COR-L47 (cell line): ENCODE measurements at places on chromosomes 1 and 21.

GRCh38 chr1:246037832-246038231 is 469.2 kb downstream of the SMYD3 start:
- DNase-seq: no peak

DNA sequence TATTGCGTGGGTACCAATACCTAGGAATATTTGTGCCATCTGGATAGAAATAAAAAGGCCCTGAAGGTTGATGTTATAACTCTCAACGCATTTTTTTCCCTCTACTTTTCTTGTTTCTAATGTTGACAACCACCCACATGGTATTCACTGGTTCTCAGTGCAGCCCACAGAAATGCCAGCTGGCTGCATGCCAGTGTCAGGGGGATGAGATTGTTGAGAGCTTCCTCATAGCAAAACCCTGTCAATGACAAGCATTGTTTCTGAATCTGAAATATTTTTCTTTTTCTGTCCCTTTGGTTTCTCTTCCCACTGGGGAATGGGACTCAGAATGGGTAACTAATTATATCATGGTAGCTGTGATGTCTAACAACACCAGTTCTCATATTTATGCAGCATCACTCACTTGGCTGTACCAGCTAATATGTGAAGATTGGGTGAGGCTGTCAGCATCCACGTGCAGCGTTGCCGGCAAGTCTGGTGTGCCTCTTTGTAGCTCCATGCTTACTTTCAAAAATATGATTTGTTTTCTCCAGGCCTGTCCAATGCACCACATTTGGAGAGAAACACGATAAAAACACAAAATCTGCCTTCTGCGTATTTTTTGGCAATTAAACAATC is 284.6 kb downstream of the PTBP2 start:
- DNase-seq: peak; percentile 42

DNA sequence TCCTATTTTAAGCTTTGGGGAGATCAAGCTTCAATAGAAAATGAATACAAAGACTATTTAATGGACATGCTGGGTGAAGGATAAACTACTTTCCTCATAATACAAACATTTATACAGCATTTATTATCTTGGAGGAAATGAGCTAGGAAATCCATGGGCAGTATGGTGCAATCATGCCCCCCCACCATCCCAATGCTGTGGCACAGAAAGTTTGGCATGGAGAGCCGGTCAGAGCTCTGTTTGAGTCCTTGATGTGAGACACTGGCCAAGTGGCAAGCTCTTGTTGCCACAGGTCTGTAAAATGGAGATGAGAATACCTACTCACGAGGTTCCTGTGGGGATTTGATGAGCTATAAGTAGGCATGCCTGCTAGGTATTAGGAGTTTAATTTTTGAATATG is 120.6 kb downstream of the MAB21L3 start:
- no peak for DNase-seq

DNA sequence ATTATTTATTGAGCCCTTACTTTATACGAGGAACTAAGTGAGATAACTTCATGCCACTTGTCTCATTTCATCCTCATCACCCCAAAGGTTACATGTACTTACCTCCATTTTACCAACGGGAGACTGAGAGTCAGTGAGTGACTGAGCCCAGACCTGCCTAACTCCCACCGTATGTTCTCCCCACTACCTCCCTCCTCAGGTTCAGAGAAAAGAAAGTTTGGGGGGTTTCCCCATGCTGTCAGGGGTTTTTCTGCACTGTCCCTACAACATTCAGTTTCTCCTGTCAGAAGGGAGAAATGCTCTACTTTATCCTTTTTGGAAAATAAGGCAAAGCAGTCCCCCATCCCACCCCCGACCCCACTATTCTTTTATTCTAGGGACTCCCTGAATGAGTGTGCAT is 32.9 kb downstream of the FAM78B start:
- DNase-seq: no peak

- DNase-seq: no peak
These were observed 170.5 kb downstream of the TTLL7 start for GRCh38 chr1:83828456-83828855.

- no peak for DNase-seq
These were observed 59.8 kb upstream of the RUNX1 start for GRCh38 chr21:35108887-35109286.

DNA sequence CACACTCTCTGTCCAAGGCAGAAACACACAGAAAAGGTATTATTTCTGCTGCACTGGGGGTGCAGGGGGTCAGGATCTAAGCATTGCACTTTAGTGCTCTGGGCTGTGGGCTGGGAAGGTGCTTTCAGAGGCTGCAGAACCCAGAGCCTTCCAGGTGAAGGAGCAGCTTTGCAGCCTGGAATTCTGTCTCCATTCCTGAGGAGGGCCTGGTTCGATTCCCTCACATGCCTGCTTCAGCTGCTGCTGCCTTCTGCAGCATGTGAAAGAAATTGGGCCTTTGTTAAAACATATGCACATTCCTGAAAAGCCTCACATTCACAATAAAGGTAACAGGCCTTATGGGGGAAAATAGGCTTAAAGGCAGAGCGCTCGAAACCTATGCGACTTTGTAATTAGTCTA is 35.9 kb downstream of the VTCN1 start:
- DNase-seq: no peak

DNA sequence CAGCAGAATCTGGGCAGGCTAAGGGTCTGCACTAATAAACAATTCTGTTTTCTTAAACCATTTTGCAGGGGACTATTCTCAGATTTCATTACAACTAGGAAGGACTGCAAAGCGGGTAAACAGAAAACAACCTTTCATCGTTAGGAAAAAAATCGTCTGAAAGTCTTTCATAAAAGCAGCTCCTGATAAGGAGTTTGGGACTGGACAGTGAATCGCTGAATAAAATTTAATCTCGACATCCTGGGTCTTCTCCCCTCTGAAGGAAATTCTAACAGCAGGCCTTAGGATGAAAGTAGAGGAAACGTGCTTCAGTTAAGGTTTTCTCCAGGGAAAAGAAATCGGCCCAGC is 471 bp upstream of the MTF2 start:
- no peak for DNase-seq

- DNase-seq: no peak
These were observed 103.3 kb downstream of the DIRAS3 start for GRCh38 chr1:67947114-67947513.

- DNase-seq: no peak
These were observed 70.1 kb downstream of the PGM1 start for GRCh38 chr1:63663301-63663700.

GRCh38 chr1:154476791-154477190 is 25.2 kb upstream of the TDRD10 start:
- DNase-seq: no peak

DNA sequence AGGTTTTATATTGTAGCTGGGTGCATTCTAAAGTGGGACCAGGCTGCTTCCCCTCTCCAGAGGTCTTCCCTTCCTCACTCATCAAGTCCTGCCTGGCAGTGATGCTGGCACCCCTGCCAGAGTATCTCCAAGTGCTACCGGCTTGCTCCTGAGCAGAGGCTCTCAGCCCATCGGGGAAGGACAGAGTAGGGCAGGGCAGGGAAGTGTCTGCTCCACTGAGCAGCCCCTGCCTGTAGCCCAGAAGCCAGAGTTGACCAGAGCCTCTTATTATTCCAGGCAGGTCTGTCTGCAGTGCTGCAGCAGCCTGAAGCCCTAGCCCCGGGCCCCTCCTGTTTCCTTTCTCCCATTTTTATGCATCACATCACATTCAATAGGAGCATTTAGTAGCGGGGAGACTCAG is 51.1 kb downstream of the ATP2B4 start:
- no peak for DNase-seq

- no peak for DNase-seq
These were observed 17.6 kb downstream of the FAM177B start for GRCh38 chr1:222754366-222755139.

DNA sequence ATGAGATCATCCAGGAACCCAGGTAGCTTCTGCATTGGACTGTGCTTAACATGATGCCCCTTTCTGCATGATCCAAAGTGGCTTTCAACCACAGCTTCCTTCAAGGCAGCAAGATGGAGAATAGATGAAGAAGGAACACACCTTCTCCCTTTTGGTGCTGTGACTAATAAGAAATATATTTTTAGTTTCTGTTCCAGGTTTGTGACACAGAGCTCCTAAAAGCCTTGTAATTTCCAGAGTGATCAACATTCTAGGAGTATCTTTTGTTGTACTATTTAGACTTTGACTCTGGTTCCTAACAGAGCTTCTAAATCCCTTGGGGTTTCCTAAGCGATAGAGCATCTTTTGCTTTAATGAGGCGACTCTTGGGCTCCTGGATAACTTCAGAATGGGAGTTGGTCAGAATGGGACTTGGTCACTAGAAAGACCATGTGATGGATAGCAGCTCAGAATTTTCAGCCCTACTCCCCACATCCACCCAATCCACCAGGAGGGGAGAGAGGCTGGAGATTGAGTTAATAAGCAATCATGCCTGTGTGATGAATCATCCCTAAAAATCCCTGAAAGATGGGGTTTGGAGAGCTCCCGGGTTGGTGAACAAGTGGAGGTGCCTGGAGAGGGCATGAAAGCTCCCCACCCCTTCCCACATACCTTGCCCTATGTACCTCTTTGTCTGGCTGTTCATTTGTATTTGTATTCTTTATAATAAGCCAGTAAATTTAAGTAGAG is 134.8 kb downstream of the FGGY start:
- DNase-seq: no peak

DNA sequence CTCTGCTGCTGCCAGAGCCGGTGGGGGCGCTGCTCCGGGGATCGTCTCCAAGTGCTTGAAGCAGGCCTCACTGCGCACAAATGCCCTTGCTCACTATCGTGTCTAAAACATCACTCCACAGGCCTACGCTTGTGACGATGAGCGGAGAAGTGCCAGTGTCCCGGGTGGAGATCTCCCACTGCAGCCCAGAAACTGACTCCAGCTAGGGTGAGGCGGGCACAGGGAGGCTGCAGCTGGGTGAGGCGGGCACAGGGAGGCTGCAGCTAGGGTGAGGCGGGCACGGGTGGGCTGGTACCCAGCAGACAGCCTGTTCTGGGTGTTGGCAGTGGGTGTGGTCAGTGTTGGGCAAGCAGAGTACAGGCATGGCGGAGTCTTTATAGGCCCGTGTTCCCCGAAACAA is 22.7 kb upstream of the PDXK start:
- DNase-seq: no peak

GRCh38 chr1:183543619-183544204 is 46.5 kb downstream of the NCF2 start:
- peak; percentile 41 for DNase-seq

DNA sequence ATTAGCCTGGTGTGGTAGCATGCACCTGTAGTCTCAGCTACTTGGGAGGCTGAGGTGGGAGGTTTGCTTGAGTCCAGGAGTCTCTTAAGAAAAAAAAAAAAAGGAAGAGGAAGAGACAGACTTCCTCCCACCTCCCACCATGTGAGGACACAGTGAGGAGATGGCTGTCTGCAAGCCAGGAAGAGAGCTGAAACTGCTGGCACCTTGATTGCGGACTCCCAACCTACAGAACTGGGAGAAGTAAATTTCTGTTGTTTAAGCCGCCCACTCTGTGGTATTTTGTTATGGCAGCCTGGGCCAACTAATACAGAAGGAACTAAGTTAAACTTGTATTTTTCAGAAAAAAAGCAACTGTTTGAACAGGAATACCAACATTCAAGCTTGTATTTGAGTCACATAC is 21.7 kb downstream of the DOP1B start:
- no peak for DNase-seq

- DNase-seq: no peak
These were observed 10.1 kb downstream of the NEK7 start for GRCh38 chr1:198166900-198167299.

DNA sequence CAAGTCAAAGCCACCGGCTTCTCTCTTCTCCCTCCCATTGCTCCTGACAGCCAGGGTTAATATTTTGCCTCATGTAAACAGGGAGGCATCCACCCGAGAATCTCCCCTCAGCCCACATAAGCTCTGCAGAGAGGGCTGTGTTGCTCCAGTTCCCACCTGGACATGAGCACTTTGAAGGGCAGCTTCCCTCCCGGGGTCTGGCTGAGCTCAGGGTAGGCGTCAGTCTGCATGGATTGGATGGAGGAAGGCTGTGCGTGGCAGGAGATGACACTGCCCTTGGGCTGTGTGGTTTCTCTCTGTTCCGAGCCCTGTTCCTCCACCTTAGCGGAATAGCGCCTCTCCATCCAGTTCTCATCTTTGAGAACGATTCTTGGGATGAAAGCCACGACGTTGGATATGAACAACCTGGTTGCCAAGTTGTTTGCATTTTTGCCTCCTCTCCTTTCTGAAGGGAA is 53.7 kb upstream of the ETS2 start:
- no peak for DNase-seq

GRCh38 chr1:98084188-98084587 is 163.4 kb upstream of the DPYD start:
- no peak for DNase-seq

DNA sequence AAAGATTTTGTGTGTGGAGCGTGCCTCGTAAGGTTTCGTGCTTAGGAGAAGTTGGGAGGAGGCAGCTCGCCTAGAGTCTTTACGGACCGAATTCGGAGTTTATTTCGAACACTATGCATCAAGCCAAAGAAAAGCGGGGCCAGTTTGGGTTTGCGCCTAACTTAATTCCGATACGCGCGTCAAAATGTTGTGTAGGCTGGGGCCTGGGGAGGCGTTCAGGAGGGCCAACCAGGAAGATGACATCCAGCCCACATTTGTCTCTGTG is 6.4 kb downstream of the FOXD2 start:
- DNase-seq: no peak

- no peak for DNase-seq
These were observed 31.6 kb upstream of the PAX7 start for GRCh38 chr1:18599086-18599485.

GRCh38 chr1:156750711-156751450 is 594 bp downstream of the HDGF start:
- DNase-seq: peak; percentile 78

DNA sequence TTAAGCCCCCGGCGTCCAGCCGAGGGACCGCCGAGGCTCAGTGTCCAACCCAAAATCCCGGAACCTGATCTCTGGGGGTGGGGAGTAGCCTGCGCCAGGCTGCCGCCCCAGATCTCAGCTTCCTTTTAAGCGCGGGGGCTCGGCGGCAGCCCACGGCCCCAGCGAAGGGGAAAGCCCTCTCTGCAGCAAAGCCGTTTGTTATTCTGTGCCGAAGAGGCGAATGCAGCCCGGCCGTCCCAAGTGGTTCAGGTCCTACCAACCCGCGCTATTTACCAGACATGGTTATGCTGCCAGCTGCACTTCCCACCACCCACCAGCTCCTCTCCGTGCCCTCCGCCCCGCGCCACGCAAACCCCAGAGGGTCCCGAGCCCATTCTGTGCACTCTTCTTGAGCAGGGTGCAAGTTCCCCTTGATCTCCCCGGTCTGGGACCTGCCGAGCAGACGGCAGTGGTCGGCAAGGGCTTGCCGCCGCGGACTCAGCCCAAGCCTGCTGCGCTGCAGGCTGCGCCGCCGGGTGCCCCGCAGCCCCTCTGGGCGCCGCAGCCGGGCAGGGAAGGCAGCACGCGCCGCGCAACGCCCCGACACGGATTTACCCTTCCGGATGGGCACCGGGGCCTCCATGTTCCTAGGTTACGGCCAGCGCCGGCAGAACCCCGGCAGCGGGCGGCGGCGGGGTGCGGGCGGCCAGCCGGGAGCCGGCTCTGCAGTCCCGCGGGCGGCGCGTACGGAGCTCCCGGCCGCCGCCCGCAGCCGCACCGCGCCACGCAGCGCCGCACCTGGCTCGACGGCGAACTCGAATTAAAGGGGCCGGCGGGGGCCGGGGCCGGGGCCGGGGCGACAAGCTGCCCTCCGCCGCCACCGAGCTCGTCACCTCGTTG is 738 bp upstream of the KCNA2 start:
- DNase-seq: peak; percentile 23
